NCI-H2171 treated with DMSO at 0.1 percent for 48 hours (cell line): ENCODE measurements at places on chromosomes 2 and 18.

GRCh38 chr18:63890950-63891304 is 3.4 kb downstream of the SERPINB2 start:
- DNase-seq: peak; percentile 45

GRCh38 chr2:103991591-103991990 is 862.3 kb upstream of the POU3F3 start:
- DNase-seq: no peak

DNA sequence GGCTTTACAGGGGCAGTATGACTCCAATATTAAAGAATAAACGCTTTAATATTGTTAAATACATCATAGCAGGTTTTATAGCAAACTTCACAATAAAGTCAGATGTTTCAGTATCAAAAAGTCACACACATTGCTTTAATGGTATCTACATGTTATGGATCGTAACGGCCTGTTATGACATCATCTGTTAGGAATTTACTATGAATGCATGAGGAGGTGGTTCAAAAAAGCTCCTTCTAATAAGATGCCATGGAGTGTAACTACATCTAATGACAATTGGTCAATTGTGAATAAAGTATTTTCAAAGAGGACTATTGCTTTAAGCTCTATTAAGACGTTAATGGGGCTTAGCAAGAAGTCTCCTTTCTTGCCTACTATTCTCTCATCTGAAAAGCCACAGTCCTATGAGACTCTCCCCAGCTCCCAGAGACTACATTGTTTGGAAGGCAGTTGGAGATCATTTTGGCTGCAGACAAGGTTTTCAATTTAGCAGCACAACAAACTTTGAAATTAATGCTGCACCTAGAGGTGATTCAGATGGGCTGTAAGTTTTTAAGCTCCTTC is 300.7 kb upstream of the MEIS1 start:
- no peak for DNase-seq

GRCh38 chr18:76145521-76146376 is 349.3 kb downstream of the ZNF516 start:
- DNase-seq: no peak

- DNase-seq: peak; percentile 83
Observed at GRCh38 chr2:152558158-152558984, 158.9 kb downstream of the PRPF40A start.

GRCh38 chr2:8436585-8436984 is 245.3 kb upstream of the ID2 start:
- DNase-seq: no peak

DNA sequence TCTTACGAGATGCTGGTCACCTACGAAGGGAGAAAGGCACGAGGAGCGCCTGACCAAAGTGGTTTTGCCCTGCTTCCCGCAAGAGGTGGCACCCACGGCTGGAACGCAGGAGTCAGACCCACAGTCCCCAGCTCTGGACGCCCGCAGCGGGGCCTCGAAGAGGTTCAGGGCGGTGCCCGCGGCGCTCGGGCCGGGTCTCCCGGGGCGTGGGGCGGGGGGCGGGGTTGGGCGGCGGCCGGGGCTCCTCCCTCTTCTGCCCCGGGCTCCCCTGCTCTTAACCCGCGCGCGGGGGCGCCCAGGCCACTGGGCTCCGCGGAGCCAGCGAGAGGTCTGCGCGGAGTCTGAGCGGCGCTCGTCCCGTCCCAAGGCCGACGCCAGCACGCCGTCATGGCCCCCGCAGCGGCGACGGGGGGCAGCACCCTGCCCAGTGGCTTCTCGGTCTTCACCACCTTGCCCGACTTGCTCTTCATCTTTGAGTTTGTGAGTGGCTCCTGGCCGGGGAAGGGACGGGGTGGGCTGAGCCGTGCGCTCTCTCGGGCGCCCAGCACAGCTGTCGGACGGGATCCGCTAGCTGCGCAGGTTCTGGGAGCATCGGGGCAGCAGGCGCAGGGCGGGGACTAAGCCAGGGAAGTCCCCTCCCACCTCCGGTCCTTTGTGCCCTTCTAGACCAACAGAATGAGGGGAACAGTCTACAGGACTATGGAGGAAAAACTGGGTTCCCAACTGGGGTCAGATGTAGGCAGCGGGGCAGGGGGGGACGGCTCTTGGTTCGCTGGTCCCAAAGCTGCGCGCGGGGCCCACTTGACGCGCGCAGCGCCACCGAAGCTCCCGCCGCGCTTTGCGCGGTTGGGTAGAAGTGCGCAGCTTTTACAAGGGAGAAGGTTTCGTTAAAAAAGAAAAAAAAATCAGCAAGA is at the start of gene MAL:
Gene MAL (plus strand): TSS at position 303 of the 914 bp plus-strand sequence. CDS start 85 bp downstream, at position 388.
- peak; percentile 58 for DNase-seq

DNA sequence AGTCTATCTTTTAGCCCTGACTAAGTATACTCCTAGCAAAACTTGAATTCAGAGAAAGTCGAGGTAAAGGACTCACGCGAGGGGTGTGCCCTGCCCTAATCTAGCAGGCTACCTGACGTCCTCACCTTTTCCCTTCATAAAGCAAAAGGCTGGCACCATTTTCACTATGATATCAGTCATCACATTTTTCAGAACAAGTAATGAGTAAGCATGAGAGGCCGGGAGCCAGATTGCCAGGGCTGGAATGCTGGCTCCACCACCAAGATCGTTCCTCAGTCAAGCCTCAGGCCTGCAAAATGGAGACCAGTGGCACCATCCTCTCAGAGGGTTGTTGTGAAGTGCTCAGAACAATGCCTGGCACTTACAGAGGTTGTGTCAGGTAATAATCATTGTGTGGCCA is 18.7 kb upstream of the NCKAP5 start:
- no peak for DNase-seq

DNA sequence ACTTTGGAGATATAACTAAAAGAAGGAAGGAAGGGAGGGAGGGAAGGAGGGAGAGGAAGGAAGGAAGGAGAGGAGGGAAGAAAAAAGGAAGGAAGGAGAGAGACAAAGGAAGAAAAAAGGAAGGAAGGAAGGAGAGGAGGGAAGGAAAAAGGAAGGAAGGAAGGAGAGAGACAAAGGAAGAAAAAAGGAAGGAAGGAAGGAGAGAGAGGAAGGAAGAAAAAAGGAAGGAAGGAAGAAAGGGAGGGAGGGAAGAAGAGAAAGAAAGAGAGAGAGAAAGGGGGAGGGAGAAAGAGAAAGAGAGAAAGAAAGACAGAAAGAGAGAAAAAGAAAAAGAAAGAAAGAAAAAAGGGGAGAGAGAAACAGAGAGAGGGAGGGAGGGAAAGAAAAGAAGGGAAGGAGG is 147.4 kb downstream of the MYT1L start:
- DNase-seq: no peak

GRCh38 chr2:50732796-50733195 is 299.1 kb downstream of the NRXN1 start:
- no peak for DNase-seq

DNA sequence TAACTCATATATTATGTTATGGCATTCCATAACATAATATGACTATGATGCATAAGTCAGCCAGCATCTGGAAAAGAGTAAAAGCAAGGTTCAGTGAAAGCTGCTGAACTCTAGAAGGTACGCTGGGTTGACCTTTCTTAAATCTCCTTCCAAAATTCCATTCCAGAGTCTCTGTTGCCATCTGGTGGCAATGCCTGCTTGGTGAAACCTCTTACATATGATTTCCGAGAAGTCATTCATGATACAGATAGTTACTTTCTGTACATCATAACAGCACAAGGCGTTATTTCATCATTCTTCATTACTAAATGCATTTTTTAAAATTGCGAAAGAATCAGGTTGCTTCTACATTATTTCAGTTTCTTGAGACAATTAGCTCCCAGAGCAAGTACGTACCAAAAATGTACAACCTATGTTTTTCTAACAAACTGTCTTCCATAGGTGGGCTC is 7.0 kb upstream of the EPG5 start:
- DNase-seq: peak; percentile 83
